Stimulated activated CD4-positive, alpha-beta T cell treated with anti-CD3 and anti-CD28 coated beads, Interleukin-1b, Interleukin-23, amount 100 ng/mL, for 48 hours (primary cell): ENCODE measurements at places on chromosomes 6 and 20.

- DNase-seq, result no peak
Observed at GRCh38 chr6:48426636-48427035, 315.6 kb upstream of the PTCHD4 start.

GRCh38 chr6:161750686-161751085 lies 476.8 kb upstream of the AGPAT4 start:
- no peak for DNase-seq

DNA sequence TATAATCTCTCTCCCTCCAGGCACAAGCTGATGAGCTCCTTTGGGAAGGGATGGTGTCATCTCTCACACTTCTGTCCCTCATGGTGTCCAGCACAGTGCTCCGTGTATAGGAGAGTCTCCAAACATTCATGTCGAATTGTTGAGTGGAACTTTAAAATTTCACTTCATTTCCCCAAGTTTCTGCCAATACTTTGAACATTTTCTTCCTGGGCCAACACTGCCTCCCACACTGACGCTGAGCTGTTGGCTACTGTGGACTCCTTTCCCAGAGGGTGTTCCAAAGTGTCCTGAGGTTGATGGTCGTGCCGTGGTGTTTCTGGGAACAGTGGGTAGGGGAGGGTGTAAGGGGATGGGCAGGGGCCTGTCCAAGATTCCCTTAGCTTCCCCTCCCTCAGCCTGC lies 122.7 kb downstream of the TIAM2 start:
- no peak for DNase-seq

DNA sequence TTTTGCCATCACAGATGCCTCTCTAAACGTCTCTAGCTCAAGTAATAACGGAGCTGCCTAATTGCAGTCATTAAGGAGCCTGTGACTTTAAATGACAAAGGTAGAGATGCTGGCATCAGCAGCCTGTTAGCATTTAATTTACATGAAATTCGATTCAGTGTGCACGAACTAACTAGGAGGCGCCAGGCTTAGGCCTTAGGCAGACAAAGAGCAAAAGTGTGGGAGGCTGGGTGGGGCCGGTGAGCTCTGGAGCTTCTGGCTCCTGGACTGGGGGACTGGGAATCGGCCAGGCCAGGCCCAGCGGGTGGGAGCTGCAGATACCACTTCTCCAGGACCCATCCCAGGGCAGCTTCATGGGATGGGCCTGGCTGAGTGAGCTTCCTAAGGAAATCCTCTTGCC lies 170.0 kb upstream of the AGPAT4 start:
- no peak for DNase-seq

DNA sequence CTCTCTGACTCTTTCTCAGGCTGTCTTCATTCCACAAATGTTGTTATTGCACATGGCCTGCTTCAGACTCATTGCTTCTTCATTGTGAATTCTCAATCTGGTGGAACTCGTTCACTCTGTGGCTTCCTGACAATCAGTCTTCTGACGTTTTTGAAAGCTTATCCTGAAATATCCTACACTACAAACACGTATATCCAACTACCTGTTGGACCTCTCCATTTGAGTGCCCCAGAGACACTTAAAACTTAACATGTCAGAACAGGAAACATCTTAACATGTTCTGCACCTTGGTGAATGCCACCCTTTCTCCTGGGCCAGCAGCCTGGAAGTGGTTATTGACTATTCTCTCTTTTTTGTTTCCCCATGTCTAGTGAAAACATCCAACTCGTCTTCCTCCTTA lies 50.8 kb downstream of the AIG1 start:
- no peak for DNase-seq

- no peak for DNase-seq
Observed at GRCh38 chr20:49237531-49237930, 18.3 kb downstream of the DDX27 start.
